Suprapubic skin (tissue), 4 donors: ENCODE measurements at places on chromosomes 2 and 18.
A peak's percentile ranks its signal among the peaks of the same experiment; 100 is the strongest.

- no peaks in the 10 kb centered on the region for H3K36me3 ChIP-seq
- no peak overlapping the region for H3K4me3 ChIP-seq
- H3K4me1 ChIP-seq, result no peaks in the 10 kb centered on the region
- no peak for DNase-seq
- H3K27me3 ChIP-seq, result no peaks in the 10 kb centered on the region
- no peak overlapping the region for H3K27ac ChIP-seq
These were observed 5.7 kb downstream of the DSEL start for GRCh38 chr18:67510831-67511230.

DNA sequence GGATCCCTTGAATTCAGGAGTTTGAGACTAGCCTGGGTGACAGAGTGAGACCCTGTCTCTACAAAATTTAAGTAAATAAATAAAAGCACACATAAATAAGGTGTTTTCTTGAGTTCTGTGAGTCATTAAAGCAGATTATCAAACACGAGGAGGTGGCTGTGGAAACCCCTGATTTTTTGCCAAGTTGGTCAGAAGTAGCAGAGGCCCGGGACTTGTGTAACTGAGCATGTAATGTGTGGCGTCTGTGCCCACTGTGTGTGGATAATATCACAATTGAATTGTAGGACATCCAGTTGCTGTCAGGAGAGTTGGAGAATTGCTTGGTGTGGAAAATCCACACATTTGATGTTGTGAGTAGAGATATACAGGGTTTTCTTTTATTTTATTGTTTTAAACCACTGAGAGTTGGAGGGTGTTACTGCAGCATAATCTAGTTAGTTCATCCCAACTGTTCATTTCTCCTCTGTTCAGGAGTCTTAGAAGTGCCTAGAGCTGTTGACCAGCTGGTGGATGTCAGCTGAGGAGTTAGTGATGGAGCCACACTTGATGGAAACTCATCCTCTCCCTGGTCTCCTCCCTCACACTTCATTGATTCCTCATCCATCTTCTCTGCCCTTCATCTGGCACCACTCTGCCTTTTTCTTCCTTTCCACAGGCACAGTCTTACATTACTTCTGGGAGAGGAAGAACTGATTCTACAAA lies 45.9 kb upstream of the RHOB start:
- H3K27me3 ChIP-seq, result no peaks in the 10 kb centered on the region
- peaks cover 8% of the 10 kb centered on the region for H3K4me1 ChIP-seq

DNA sequence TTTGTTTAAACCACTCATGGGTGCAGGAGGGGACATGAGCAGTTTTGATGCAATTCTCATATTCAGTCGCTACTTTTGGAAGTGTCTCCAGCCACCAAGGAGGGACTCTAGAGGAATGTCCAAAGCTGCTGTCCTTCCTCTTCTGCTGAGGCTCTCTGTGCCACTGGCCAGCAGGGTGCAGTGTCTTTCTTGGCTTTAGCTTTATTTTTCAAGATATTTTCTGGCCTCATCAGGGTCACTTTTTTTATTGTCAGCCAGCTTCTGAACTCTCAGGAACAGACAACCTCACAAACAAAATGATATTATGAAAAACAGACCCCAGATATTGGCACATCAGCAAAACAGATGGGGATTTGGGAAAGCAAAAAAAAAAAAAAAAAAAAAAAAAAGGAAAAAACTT lies 289.3 kb upstream of the ZSWIM2 start:
- H3K27ac ChIP-seq, result no peak overlapping the region
- no peak for DNase-seq
- no peaks in the 10 kb centered on the region for H3K36me3 ChIP-seq
- no peaks in the 10 kb centered on the region for H3K4me1 ChIP-seq

- DNase-seq, result peak; percentile 44
- no peak overlapping the region for H3K4me3 ChIP-seq
- peaks cover 37% of the 10 kb centered on the region for H3K4me1 ChIP-seq
These were observed 24.4 kb downstream of the SERTAD2 start for GRCh38 chr2:64629329-64629781.

DNA sequence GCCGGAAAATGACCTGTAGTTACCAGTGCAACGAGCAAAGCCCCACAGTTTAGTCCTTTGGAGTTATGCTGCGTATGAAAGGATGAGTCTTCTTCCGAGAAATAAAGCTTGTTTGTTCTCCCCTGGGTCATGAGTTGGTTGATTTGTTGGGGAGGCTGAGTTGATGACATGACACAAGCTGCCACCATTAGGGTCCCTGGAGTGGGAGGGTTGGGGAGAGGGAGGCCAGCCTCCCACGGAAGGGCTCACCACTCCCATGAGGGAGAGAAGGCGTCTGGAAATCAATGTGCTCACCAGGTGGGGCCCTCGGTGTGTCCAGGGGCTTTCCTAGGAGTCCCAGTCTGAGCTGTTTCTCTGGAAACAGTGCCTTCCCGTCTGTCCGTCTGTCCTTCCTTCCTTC lies 7.4 kb upstream of the DGKD start:
- peaks cover 6% of the 10 kb centered on the region for H3K27me3 ChIP-seq
- H3K4me3 ChIP-seq, result no peak overlapping the region
- no peak overlapping the region for H3K27ac ChIP-seq
- no peak for DNase-seq

DNA sequence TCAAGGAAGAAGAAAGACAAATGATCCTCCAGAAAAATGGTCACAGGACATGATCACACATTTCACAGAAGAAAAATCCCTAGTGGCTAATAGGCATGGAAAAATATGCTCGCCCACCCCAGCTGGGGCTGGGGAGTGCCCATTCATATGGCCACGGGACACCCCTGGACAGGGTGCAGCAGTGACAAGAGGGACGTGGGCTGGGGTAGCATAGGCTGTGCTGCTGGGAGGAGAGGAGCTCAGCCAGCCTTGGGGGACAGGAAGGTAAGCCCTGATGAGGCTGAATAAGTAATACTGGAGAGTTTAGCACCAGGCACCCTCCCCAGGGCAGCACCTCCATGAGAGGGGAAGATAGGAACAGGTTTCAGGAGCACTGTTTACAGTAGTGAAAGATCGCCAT lies 254.9 kb upstream of the HS6ST1 start:
- H3K4me3 ChIP-seq, result no peak overlapping the region
- peak; percentile 65 for DNase-seq
- no peaks in the 10 kb centered on the region for H3K4me1 ChIP-seq
- no peaks in the 10 kb centered on the region for H3K36me3 ChIP-seq
- no peak overlapping the region for H3K27ac ChIP-seq

DNA sequence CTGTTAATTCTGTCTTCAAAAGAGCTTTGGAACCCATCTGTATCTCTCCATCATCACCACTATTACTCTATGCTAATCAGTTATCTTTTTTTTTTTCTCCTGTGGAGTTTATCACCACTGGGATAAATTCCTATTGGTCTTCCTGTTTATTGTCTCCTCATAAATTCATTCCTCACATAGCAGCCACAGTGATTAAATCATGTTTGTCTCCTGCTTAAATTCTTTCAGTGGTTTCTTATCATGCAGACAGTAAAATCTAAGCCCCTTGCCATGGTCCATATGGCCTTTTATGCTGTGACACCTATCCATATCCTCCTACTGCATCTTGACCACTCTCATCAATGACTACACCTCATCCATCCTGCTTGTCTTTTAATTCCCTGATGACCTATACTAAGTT lies 239.8 kb upstream of the ZEB2 start:
- no peak for DNase-seq
- H3K27ac ChIP-seq, result no peak overlapping the region
- H3K4me3 ChIP-seq, result no peak overlapping the region
- no peaks in the 10 kb centered on the region for H3K27me3 ChIP-seq
- no peaks in the 10 kb centered on the region for H3K36me3 ChIP-seq
- no peaks in the 10 kb centered on the region for H3K4me1 ChIP-seq

GRCh38 chr2:228556717-228557116 lies 375.2 kb upstream of the SPHKAP start:
- H3K27me3 ChIP-seq, result no peaks in the 10 kb centered on the region
- no peak for DNase-seq

DNA sequence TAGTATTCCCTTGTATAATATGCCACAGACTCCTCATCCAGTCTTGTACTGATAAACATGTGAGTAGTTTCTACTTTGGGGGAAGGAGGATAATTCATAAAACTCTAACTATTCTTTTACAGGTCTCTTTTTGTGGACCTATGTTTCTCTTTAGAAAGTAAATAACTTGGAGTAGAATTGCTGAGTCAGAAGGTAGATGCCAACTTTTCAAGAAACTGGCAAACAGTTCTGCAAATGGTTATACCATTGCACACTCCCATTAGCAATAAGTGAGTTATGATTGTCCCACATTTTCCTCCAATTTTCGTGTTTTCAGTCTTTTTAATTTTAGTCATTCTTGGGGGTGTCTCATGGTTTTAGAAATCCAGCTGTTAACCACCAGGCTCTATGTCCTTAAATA lies 477.2 kb upstream of the LRRTM4 start:
- no peaks in the 10 kb centered on the region for H3K4me1 ChIP-seq
- no peaks in the 10 kb centered on the region for H3K36me3 ChIP-seq
- no peak overlapping the region for H3K27ac ChIP-seq
- DNase-seq, result no peak

DNA sequence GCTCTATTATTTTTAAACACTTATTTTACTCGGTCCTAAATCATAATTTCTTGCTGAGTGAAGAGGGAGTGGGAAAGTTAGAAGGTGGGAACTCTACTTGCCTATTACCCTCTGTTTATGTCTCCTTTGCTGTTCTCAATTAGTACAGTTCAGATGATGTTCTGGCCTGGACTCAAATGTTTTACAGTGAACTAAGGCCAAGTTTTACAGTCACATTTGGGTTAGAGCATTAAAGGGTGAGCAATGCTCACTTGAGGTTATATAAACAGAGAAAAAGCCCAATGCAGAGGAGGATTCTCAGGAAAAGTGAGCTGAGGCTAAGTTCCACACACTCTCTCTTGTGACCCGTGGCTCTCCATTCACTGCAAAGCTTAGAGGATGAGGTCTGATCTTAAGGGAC lies 52.4 kb downstream of the ITSN2 start:
- no peaks in the 10 kb centered on the region for H3K27me3 ChIP-seq
- H3K27ac ChIP-seq, result no peak overlapping the region
- no peak for DNase-seq
- H3K36me3 ChIP-seq, result peaks cover 66% of the 10 kb centered on the region

- DNase-seq, result no peak
- peaks cover 6% of the 10 kb centered on the region for H3K27me3 ChIP-seq
- H3K4me1 ChIP-seq, result no peaks in the 10 kb centered on the region
- no peaks in the 10 kb centered on the region for H3K36me3 ChIP-seq
These were observed 131.1 kb downstream of the SMAD2 start for GRCh38 chr18:47799376-47799775.

GRCh38 chr2:44953499-44953883 lies 12.0 kb downstream of the SIX3 start:
- DNase-seq, result no peak
- peaks cover 94% of the 10 kb centered on the region for H3K27me3 ChIP-seq
- no peak overlapping the region for H3K27ac ChIP-seq
- no peaks in the 10 kb centered on the region for H3K36me3 ChIP-seq

- no peaks in the 10 kb centered on the region for H3K27me3 ChIP-seq
- peak overlapping the region; percentile 81 for H3K27ac ChIP-seq
- peak overlapping the region; percentile 53 for H3K4me3 ChIP-seq
- H3K36me3 ChIP-seq, result no peaks in the 10 kb centered on the region
- no peak for DNase-seq
These were observed 27.1 kb upstream of the PTMA start for GRCh38 chr2:231680992-231681852.

DNA sequence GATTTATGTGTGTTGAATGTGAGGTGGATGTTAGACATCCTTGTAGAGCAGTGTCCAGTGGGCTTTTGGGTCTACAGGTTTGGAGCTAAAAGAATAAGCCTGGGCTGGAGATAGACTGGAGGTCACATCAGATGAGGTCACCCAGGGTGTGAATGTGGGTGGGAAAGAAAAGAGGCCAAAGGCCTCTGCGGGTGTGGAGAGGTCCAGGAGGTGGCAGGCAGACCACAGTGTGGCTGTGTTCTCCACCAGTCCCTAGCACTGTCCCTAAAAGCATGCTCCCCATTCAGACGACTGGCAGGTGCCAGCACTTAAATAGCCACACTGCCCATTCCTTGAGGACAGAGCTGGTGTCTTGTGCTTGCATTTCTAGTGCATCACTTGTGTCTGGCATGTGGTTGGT lies 4.1 kb downstream of the ATG4B start:
- H3K27me3 ChIP-seq, result no peaks in the 10 kb centered on the region
- no peak for DNase-seq
- H3K4me1 ChIP-seq, result peaks cover 35% of the 10 kb centered on the region
- no peak overlapping the region for H3K27ac ChIP-seq
- no peaks in the 10 kb centered on the region for H3K36me3 ChIP-seq

DNA sequence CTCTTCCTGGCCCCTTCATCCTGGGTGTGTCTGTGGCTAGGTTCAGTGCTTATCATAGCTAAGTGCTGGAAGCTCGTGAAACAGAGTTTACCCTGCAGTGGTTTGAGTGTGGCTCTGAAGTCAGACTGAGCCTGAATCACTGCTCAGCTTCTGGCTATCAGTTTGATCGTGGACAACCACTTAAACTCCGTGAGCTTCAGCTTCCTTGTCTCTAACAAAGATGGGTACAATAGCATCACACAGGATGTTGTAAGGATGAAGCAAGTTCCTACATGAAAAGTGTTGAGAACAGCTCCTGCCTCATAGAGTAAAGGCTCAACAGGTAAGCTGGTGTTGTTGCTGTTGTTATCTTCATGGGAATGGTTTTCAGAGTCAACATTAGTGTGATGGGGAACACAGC lies 210.3 kb downstream of the CLIP4 start:
- DNase-seq, result no peak
- no peaks in the 10 kb centered on the region for H3K36me3 ChIP-seq
- H3K27ac ChIP-seq, result peak overlapping the region; percentile 68
- peaks cover 4% of the 10 kb centered on the region for H3K27me3 ChIP-seq
- H3K4me3 ChIP-seq, result no peak overlapping the region
- peaks cover 12% of the 10 kb centered on the region for H3K4me1 ChIP-seq

DNA sequence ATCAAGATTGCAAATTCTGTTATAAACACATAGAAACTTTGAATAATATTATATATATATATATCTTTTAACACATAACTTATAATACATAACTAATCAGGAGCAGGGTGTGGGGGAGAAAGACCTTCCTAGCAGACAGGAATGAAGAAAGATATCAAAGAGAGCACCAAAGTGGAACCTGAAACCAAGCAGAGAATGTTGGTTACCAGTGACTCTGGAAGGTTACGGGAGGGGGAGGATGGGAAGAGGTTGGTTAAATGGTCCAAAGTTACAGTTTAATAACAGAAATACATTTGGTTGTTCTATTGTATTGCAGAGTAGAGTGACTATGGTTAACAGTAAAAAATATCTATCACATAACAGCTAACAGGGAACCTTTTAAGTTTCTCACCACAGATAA lies 366.7 kb downstream of the LRRTM4 start:
- no peak overlapping the region for H3K4me3 ChIP-seq
- H3K4me1 ChIP-seq, result no peaks in the 10 kb centered on the region
- DNase-seq, result no peak
- no peaks in the 10 kb centered on the region for H3K36me3 ChIP-seq
- no peaks in the 10 kb centered on the region for H3K27me3 ChIP-seq

- no peaks in the 10 kb centered on the region for H3K36me3 ChIP-seq
- H3K27ac ChIP-seq, result no peak overlapping the region
- DNase-seq, result no peak
- peaks cover 5% of the 10 kb centered on the region for H3K27me3 ChIP-seq
- H3K4me1 ChIP-seq, result no peaks in the 10 kb centered on the region
These were observed 96.9 kb downstream of the LOXHD1 start for GRCh38 chr18:46559946-46560670.
